ENCODE measurements at places on chromosomes 3 and 15.

DNA sequence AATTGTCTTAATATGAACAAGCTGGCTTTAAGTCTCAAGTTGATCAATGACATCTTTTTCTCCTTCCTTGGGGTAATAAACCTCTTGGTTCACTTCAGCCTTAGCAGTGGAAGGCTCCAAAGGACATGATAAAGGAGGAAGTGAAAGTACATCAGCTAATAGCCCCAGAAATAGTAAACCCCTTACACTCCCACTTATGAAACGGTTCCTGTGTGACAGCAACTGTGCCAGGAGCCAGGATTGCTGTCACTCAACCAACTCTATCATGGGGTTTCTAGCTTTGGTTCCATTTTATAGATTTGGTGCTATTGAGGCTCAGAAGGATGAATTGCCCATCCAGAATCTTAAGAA lies 216.7 kb downstream of the ABHD5 start:
- DNase-seq: no peak

DNA sequence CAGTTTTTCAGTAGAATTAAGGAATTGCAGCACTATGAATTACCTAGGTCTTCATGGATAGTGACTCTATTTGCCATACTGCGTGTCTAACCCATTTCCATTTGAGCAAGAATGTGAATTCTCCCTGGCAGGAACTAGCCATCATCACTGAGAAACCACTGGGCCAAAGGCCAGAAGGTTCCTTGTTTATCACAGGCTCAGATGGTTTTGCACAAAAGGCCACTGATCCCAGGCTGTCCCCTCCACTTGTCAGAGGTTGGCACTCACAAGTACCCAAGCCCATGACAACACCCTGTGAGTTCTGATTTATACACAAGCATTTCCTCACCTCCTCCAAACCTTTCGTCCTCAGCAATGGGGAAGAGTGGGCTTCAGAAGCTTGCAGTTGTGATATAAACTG lies 131.8 kb downstream of the FOXB1 start:
- DNase-seq: peak; percentile 39

GRCh38 chr15:51672155-51672687 lies 9.1 kb upstream of the SCG3 start:
- DNase-seq: no peak

GRCh38 chr3:128489927-128490649 lies 2.9 kb downstream of the GATA2 start:
- no peak for DNase-seq

GRCh38 chr15:64891561-64891960 lies 20.1 kb upstream of the ANKDD1A start:
- DNase-seq: no peak

GRCh38 chr3:161630794-161631193 lies 134.2 kb downstream of the OTOL1 start:
- no peak for DNase-seq

GRCh38 chr15:39781147-39781966 lies 1.3 kb downstream of the FSIP1 start:
- no peak for DNase-seq

GRCh38 chr3:123343296-123344174 lies 105.4 kb downstream of the ADCY5 start:
- peak; percentile 71 for DNase-seq

DNA sequence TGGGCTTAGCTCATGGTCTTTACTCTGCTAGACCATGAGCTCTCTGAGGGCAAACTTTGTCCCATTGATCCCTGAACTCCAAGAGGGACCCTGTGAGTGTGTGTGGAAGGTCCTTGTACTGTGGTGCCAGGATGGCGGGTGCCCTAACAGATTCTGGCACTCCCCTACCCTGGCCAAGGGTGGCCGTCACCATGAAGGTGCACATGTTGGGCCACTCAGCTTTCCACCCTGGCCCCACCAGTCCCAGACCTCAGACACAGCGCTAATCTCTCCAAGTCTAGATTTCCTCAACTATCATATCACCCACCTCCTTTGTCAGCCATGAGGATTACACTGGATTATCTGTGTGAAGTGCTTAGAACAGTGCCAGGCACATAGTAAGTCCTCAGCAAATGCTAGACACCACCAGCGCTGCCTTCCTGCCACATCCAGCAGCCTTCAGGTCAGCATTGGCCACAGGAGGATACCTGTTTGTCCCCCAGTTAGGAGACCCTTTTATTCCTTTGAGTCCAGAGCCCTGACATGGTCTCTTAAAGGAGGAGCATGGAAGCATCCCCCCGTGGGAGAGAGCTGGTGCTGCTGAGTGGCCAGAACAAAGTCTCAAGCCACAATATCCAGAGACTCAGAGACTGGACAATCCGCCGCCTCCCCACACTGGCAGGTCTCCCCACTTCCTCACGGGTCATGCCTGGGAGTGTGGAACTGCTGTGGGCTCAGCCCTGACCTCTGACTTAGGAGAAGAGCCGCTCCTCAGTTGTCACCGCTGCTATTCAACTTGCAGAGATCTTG lies 44.5 kb upstream of the SLCO2A1 start:
- DNase-seq: no peak

GRCh38 chr3:140441006-140441405 lies 236.9 kb upstream of the TRIM42 start:
- DNase-seq: no peak

DNA sequence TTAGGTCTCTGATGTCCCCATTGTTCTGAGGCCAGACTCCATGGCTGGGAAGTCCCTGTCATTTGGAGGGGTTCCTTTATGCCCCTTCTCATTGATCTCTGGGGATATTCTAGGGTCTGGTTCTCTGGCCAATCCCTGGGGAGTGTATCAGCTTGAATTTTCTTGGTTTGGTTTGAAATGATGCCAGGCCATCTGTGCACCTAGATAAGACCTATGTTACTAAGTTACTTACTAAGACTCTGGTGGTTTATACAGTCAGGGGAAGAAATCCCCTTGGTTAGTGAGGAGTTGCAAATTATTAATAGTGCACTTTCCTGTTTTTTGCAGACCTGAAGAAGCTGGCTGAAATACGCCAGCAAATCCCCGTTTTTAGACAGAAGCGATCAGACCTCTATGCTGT lies 20.3 kb downstream of the NIT2 start:
- no peak for DNase-seq

DNA sequence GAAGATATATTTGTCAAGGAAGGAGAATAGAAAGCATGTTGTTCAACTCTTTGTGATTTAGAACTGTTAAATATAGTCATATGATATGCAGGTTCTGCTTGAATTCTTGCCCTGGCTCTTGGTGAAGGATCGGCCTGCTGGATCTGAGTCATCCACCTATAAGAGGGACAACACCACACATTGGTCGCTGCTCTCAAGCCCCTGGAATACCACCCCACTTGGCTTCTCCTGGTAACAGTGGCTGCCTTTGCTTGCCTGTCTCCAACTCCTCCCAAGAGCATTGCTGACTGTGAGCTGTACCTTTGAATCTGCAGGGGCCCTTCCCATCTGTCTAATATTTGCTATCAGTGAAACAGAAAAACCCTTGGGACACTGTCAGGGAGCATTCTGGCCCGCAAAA lies 78.9 kb upstream of the DGKG start:
- no peak for DNase-seq

- no peak for DNase-seq
Observed at GRCh38 chr15:52013151-52013791, 5.7 kb upstream of the MAPK6 start.

- DNase-seq: no peak
Observed at GRCh38 chr3:29503958-29504357, 223.1 kb downstream of the RBMS3 start.

GRCh38 chr3:52537165-52537620 lies 788 bp downstream of the UQCC5 start:
- DNase-seq: no peak

DNA sequence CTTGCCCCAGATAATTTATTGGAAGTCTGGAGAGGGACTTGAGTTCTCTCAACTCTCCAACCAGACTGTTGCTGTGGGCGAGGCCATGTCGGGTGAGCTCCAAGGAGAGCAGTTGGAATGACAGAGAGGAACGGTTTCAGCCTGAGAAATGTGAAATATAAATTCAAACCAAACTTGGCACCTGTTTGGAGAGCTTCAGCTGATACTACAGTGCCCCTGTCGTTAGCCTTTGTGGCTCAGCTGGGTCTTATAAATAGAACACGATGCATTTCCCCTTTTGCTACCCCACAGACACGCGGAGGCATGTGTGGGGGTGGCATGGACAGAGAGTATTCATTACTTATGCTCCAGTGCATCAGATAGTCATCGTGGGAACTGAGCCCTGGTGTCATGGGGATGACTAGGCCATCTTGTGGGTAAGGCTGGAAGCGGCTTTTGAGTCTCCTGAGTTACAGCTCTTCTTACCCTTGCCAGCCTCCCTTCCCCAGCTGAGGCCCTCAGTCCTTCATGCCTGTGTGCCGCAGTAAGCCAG lies 15.6 kb downstream of the SMAD3 start:
- peak; percentile 41 for DNase-seq

GRCh38 chr3:168051070-168051469 lies 44.7 kb downstream of the GOLIM4 start:
- DNase-seq: no peak

DNA sequence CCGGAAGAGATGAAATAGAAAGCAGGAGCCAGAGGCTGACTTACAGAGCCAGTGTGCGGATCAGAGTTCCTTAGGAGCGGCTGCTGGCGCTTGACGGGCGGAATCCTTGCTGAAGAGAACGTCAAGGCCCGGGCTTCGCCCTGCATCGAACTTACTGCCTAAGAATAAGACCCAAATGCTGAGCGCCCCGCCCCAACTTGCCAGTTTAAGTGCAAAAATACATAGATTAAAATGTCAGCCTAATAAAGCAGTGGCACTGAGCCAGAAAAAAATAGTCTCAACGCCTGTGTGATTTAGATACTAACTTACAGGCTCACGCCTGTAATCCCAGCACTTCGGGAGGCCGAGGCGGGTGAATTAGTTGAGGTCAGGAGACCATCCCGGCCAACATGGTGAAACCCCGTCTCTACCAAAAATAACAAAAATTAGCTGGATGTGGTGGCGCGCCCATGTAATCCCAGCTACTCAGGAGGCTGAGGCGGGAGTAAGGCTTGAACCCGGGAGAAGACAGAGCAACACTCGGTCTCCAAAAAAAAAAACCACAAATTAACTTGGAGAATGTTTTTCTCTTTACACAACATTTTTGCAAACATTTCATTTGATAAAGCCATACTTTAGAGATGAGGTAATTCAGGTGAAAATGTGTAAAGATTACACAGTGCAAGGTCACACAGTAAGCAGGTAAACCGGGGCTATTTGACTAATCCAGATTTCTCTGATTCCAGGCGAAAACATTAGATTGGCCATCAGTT lies 1.2 kb upstream of the UBP1 start:
- DNase-seq: peak; percentile 55

DNA sequence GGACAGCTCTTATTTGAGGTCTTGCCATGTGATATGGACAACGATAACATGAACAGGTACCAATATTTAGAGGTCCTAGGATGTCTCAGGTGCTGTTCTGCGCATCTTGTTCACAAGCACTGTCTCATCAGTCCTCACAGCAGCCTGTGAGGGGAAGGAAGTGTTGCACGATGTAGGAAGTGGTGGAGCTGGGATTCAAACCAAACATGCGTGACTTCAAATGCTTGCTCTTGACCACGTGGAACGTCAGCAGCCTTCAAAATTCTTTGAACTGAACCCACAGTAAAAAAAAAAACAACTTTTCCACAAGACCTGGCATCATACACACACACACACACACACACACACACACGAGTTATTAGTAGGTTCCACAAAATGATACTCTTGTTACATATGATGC lies 153.4 kb upstream of the SMAD3 start:
- DNase-seq: no peak

- DNase-seq: no peak
Observed at GRCh38 chr3:56118968-56119367, 349.3 kb downstream of the ERC2 start.

DNA sequence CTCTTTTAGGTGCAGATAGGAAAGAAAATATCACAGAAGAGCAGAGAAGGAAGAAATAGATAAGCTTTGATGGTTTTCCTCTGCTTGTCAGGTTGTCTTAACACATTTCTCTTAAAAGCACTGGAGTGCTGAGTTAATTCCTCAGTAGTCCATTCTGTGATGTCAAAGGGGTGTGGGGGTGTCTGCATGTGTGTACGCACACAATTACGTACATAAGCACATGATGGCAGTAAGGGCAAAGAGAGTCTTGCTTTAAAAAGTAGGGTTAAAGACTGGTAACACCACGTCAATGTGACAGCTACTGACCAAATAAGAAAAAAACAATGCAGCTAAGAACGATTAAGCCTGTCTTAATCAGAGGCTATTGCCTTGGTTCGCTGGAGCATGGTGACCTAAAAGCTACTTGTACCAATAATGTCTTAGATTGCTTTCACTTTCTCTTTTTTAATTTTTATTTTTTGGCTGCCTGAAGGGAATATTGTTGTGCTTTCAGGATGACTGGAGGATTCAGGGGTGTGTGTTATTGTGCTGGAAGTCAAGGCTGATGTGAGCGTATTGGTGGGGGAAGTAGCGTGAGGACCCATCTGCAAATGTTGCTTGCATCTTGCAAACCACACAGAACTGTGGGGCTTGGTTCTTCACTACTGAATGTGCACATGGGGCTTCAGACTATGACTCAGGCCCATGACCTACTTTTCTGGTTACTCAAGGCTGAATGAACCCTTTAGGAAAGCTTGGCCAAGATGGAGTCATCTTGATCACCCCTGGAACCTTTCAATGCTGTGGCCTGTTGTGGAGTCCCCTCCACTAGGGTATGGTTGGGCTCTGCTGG lies 417.8 kb upstream of the TPM1 start:
- DNase-seq: no peak

GRCh38 chr3:150142936-150143335 lies 172.2 kb upstream of the PFN2 start:
- no peak for DNase-seq

- no peak for DNase-seq
Observed at GRCh38 chr3:52568069-52568468, 31.7 kb downstream of the UQCC5 start.

DNA sequence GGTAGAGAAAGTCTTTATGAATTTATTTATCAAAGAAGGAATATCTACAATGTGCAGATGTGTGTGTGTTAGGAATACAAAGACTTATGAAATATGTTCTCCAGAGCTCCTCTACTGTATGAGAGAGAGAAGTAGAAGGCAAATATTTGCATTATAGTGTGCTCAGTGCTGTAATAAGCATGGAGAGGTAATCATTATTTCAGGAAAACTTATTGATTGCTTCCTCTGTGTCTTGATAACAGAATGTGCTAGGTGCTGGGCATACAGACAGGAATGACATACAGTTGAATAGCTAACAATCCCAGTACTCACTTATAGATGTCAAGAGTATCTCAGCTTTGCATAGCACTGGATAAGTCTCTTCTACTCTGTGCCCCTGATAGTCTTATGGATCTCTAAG lies 30.2 kb downstream of the ATG7 start:
- no peak for DNase-seq

DNA sequence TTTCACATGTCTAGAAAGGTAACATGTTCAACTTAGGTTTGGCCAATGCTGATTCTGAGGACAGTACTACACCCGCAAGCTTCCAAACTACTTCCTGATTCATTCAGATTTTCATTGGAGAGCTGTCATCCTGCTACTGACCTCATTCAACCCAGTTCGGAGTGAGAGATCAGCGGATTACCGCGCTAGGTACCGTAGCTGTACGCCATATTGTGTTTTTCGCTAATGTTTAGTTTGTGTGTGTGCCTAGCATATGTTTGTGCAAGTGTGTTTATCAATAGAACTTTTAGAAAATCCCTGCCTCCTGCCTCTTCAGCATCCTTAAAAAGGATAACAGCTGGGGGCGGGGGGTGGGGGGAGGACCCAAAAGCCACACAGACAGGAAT lies 1.1 kb downstream of the ZBTB20 start:
- no peak for DNase-seq

GRCh38 chr15:76576523-76577279 lies 240.1 kb downstream of the ISL2 start:
- DNase-seq: no peak

GRCh38 chr3:173893066-173893465 lies 495.5 kb downstream of the NLGN1 start:
- no peak for DNase-seq
